Panc1 (cell line): ENCODE measurements at places on chromosomes 4 and X.

GRCh38 chr4:1868293-1868692 is 2.9 kb upstream of the NSD2 start:
- DNase-seq = no peak

DNA sequence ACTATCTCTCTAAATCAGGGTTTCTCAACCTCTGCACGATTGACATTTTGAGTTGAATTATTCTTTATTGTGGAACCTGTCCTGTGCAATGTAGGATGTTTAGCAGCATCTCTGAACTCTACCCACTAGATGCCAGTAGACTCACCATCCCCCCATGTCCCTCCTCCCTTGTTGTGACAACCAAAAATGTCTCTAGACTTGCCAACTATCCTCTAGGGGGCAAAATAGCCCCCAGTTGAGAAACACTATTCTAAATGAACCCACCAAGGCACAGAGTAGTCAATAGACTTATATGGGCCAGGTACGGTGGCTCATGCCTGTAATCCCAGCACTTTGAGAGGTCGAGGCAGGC is 49.1 kb upstream of the GAB1 start:
- no peak for DNase-seq

GRCh38 chr4:7155590-7156071 is 36.7 kb upstream of the SORCS2 start:
- no peak for DNase-seq

GRCh38 chr4:184727430-184727829 is 6.5 kb downstream of the CENPU start:
- DNase-seq = no peak

DNA sequence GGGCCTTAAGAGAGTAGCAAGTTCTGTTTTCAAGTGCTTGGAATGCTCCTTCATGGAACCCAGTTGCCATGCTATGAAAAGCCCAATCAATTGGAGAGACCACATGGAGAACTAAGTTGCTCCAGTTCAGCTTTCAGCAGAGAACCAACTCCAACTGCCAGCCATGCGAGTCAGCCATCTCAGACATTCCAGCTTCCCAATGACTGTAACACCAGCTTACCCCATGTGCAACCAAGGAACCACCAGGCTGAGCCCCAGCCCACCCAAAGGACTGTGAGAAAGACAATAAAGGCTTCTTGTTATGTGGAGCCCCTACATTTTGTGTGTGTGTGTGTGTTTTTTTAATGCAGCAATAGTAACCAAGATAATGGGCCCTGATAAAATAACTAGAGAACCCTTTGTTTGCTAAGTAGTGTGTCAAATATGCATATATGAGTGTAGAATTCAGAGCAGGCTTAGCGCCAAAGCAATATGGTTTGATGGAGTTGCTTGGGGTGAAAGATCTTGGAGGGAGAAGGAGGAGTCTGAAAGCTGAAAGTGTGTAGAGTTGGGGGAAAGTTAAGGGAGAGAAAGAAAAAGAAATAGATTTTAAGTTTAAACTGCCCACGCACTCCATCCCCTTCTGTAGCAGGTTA is 35.0 kb upstream of the CCKAR start:
- DNase-seq = no peak
